ENCODE measurements at places on chromosomes 12 and 14.

DNA sequence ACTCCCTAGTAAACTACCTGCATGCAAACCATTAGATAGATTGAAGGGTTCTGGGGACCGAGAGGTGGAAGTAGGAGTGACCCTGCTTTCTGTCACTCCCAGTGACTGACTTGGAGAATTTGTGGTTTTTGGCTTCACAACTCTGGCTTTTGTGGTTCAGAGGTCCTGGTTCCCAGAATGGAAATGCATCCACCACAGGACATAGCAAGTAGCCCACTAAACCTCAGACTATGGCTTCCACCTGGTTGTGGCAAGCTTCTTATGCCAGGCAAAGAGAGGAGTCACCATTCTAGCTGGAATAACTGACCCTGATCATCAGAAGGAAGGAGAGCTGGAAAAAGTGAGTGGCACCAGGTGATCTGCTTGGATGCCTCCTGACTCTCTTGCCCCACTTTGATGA, 162.4 kb upstream of the TMEM260 start:
- DNase-seq = no peak

- peak; percentile 93 for DNase-seq
These were observed at the start of gene RNASE4 for GRCh38 chr14:20683891-20684661. RNASE4 (plus strand) TSS chr14:20684560; CDS start chr14:20699372, 14,812 bp downstream.

GRCh38 chr12:126905752-126906151, 1361.2 kb upstream of the TMEM132C start:
- no peak for DNase-seq

DNA sequence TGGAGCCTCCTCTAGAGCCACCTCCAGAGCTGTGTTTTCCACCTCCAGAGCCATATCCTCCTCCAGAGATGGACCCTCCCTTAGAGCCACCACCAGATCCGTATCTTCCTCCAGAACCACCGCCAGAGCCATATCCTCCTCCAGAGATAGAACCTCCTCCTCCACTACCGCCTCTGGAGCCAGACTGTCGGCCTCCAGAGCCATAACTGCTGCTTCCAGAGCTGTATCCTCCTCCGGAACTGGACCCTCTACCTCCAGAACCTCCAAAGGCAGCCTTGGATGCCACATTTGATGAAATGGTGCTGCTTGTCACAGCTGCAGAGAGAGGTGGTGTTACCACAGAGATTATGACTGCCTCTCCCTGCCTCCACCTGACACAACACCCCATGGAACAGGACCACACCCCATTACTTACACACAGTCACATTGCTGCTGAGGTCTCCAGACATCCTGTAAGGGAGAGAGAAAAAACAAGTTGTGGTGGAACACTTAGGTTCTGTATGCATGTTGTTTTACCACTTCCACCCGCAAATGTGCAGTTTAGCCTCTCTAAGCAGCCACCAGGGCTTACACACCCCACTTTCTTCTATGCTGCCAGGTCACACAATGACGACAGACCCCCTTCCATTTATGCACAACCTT, 6.8 kb downstream of the KRT2 start:
- no peak for DNase-seq

- peak; percentile 68 for DNase-seq
These were observed 303.8 kb downstream of the TMEM121 start for GRCh38 chr14:105830171-105830570.

GRCh38 chr14:44135972-44136371, 371.1 kb downstream of the FSCB start:
- DNase-seq = no peak

DNA sequence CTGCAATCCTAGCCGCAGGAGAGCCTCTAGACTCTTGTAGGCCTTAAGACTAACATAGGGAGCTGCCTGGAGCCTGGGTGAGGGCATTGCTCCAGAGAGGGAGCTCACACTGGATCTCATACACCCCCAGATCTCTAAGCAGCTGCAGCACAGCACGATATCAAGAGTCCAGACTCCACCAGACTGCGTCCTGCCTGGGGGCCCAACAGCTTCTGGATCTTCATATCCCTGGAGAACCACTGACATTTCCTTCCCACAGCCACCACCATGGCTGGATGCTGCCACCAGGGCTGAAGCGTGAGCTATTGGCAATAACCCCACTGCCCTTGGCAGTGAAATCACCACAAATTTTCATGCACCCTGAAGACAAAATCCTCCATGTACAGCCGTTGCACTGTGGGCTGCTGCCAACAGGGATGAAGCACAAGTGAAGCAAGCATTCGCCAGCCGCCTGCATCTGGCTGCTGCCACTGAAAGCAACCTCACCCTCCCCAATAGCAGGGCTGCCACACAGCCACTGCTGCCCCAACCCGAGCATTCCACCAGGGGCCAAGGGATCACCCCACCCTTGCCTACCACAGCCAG, 28.2 kb downstream of the CACNA2D4 start:
- no peak for DNase-seq

GRCh38 chr12:16920451-16920850, 314.5 kb upstream of the LMO3 start:
- no peak for DNase-seq

DNA sequence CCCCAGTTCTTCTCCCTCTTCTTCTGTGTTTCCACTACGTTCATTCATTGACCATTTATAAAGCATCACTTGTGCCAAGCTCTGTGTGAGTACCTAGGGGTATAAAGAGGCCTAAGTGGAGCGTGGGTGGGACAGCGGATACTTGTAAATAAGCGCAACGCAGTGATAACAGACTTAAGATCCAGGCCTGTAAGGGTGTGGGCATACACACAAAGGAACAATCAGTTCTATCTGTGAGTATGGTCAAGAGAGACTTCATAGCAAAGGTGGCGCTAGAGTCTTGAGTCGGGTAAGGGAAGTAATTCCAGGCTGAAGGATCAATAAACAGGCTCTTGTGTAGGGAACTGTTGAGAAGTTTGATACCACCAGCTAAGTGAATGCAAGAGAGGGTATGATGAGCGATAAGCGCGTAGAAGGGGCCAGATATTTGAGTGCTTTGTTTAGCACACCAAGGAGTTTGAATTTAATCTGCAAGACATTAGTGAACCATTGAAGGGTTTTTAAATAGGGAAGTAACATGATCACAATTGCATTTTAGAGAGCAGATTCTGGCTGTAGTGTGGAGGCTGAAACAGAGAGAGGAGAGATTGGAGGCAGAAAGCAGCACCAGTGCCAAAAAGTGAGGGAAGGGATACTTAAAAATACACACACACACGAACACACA, 1.0 kb upstream of the GXYLT1 start:
- DNase-seq = no peak

GRCh38 chr14:95652690-95653089, 33.5 kb upstream of the TCL1B start:
- DNase-seq = no peak

DNA sequence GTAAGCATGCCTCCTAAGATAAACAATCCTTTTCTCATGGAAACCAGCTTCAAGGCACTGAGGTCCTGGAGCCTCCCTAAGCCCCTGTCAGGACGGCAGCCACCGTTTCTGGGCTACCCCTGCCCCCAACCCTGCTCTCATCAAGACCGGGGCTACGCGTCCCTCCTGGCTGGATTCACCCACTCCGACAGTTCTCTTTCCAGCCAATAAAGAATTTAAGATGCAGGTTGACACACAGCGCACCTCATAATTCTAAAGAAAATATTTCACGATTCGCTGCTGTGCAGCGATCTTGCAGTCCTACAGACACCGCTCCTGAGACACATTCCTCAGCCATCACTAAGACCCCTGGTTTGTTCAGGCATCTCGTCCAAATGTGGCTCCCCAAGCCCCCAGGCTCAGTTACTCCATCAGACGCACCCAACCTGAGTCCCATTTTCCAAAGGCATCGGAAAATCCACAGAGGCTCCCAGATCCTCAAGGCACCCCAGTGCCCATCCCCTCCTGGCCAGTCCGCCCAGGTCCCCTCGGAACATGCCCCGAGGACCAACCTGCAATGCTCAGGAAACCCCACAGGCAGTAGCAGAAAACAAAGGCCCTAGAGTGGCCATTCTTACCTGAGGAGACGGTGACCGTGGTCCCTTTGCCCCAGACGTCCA, 336.3 kb downstream of the TMEM121 start:
- DNase-seq = peak; percentile 57

GRCh38 chr14:68408680-68409079, 384.2 kb downstream of the ZFP36L1 start:
- DNase-seq = no peak

- no peak for DNase-seq
These were observed 7.0 kb downstream of the TAMALIN start for GRCh38 chr12:52013626-52014310.

- no peak for DNase-seq
These were observed 58.8 kb upstream of the ISM2 start for GRCh38 chr14:77557391-77557790.

- DNase-seq = no peak
These were observed 62.1 kb downstream of the ATG14 start for GRCh38 chr14:55349565-55349964.

DNA sequence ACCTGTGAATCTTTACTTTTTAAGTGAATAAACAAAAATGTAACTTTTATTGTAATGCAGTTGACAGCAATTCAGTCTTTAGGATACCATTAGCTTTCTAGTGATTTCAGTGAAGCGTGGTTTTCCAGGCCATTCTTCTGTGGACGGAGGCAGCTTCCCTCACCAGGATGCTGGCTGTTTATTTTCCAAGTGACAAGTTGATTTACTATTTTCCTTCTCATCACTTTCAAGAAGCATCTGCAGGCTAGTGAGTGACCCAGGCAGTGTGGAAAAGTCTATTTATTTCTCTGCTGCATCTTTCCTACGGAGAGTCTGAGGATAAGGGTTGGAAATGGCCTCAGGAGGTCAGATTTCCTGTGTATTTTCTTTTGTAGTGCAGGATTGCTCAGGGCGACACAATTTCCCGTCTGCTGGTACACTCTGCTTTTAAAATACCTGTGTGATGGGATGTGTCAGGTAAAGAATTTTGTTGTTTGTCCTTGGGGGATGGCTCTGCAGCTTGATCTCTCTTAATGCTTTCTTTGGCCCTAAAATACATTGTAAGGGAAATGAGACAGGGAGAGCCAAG, 467.8 kb downstream of the NRXN3 start:
- no peak for DNase-seq

GRCh38 chr14:63200767-63201166, 3.5 kb upstream of the RHOJ start:
- no peak for DNase-seq

DNA sequence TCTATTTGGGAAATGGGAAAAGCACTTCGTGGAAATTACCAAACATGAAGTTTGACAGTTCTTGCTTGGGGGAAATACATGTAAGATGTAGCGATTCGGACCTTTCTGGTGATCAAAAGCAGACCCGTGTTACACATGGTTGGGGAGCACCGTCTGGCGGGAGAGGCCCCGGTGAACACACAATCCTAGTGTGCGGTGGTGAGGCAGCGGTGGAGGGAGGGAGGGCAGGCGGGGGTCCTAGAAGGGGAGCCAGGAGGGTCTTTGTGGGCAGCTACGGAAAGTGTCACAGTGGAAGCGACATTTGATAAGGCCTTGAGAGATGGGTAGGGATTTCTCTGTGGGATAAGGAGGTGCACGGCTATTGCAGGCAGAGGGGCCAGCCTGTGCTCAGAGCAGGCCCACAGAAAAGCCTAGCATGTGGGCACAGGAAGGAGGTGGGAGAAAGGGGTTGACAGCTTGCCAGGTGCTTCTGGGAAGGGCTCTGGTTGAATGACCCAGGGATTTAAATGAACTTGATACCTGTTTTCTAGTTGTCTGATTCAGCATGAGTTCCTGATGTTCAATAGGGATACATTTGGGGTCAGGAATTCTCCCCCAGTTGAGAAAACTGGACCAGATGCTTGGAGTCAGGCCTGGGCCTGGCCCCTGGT, 7.2 kb downstream of the MVK start:
- DNase-seq = no peak

DNA sequence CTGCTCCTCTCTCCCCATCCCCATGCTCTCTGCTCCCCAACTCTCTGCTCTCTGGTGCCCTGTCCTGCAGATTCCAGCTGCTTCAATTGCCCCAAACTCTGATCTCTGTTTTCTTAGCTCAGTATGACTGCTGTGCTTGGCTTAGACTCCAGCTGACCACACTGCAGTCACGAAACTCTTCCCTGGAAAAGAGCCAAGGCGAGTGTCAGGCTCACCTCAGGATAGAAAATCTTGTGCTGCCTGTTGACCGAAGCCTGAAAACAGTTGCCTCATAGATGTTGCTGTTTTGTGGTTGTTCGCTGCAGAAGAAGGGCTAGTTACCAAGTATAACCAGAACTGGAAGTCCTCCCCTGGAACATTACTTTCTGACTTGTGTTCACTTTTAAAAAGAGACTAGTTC, 6.7 kb upstream of the STON2 start:
- no peak for DNase-seq

GRCh38 chr14:88234442-88234841, 88.6 kb downstream of the KCNK10 start:
- no peak for DNase-seq

DNA sequence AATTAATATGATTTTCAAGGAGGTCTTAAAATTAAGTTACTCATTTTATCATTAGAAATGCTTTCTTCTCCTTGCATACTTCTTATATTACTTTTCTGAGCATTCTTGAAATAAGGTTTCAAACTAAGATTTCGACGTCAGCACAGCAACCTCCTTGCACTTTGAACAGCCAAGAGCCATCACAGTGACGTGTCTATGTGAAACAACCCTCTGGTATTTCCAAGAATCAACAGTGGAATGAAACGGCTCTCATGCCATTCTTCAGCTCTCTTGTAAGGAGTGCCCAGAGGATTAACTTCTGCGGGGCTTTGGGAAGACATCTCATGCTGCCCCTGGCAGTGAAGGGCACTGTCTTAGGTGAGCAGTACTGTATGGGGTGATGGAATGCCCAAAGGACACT, 109.2 kb downstream of the EFCAB11 start:
- DNase-seq = no peak

GRCh38 chr12:132437943-132438700, 51.8 kb upstream of the FBRSL1 start:
- no peak for DNase-seq

DNA sequence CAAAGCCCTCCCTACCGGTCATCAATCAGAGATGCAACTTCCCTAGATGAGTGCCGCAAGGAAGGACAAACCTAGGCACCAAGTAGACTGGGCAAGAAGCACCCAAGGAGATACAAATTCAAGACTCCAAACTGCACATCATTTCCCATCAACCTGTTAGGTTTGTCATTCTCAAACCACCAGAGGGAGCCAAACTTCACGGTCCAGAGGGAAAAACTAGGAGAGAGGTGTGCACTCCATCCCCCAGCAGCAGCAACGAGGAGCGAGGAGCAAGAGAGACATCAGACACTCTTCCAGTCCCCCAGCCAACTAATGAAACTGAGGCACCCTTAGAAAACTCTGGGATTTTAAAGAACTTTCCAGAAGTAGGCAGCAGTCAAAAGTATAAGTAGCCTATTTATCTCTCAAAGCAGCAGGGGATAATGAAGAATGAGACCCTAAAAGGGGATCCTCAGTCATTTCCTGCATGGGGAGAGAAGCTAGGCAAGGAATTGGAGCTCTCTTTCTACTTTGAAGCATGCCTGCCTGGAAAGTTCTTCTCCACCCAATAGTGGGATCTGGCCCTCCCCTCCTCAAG, 37.0 kb upstream of the NT5DC3 start:
- peak; percentile 79 for DNase-seq

- no peak for DNase-seq
These were observed 264.7 kb downstream of the APAF1 start for GRCh38 chr12:98909746-98910145.

GRCh38 chr14:36467332-36467731, 52.7 kb downstream of the NKX2-1 start:
- DNase-seq = no peak

- peak; percentile 80 for DNase-seq
These were observed 18.4 kb downstream of the OLR1 start for GRCh38 chr12:10153271-10154144.

GRCh38 chr14:23580948-23581281, 2.3 kb upstream of the JPH4 start:
- no peak for DNase-seq

Measured in activated effector memory CD4-positive, alpha-beta T cell treated with anti-CD3 and anti-CD28 coated beads, Interleukin-2, amount 50 U/mL, for 16 hours (primary cell).